ENCODE measurements at places on chromosomes 11 and 22. TPM values are rescaled to one million over a fixed set of nuclear protein-coding genes. Genes with fewer than 3 reads are reported as not detected.

GRCh38 chr22:31279821-31280505, 12.3 kb downstream of the PIK3IP1 start:
- no peak for DNase-seq

GRCh38 chr11:121337740-121338272, 45.2 kb downstream of the SC5D start:
- no peak for DNase-seq

DNA sequence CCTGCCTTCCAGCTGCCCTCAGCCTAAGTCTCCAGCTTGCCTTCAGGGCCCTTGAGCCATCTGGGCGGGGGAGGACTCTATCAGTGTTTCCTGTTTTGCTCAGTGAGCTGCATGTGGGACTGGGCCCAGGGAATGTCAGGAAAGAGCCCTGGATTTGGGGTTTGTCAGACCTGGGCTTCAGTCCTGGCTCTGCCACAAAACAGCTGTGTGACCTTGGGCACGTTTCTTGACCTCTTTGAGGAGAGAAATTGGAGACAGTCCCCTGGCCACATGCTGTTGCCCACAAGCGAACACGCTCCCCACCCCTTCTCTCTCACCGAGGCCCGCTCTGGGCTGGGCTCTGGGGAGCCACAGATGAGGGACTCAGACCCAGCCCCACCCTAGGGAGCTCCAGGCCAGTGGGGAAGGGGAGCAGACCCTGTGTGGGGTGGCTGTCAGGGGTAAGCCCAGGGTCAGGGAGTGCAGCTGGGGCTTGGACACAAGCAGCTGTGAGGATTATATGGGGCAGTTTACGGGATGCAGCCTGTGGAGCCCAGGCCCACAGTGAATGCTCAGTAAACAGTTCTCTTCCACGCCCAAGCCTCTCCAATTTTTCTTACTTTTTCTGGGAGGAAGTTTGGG, 12.3 kb downstream of the MYO7A start:
- no peak for DNase-seq

DNA sequence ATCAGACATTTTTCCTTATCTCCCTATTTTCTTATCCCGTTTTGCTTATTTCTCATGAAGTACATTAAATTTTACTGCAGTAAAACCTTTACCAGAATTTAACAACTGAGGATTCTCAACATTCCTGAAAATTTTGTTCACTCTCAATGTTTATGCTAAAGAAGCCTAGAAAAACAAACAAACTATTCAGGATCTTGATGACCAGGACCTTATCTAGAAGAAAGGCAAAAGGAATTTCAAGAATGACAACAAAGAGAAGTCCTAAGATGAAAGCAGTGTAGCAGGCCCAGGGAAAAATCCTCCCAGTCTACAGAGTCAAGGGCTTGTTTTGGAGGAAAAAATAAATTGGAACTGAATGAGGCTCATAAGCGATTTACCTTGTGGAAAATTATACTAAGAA, 283.3 kb upstream of the ARHGAP42 start:
- peak; percentile 68 for DNase-seq

DNA sequence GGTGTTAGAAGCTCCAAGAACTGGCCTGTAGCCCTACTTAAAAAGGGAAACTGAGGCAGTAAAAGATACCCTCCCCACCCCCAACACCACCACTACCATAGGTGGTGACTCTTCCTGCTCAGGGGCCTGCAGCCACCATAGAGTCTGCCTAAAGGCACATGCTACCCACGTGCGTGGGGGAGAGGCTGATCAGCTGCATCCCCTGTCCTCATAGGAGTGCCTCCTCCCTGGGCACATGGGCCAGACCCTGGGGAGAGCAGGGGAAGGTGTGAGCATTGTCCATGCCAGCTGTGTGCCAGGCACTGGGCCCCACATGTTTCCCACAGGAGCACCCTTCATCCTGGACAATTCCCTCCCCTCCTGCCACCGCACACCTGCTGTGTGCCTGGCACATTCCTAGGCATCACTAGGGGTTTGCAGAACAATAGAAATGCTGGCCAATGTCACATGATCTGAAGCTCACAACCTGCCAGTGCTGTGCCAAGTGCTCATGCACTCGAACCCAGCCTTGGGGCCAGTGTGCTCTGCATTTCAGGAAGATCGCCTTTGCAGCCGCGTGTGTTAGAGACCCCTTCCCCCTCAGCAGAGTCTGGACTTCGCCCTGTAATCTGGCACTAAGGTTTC, 41.7 kb upstream of the GCAT start:
- DNase-seq, result no peak

DNA sequence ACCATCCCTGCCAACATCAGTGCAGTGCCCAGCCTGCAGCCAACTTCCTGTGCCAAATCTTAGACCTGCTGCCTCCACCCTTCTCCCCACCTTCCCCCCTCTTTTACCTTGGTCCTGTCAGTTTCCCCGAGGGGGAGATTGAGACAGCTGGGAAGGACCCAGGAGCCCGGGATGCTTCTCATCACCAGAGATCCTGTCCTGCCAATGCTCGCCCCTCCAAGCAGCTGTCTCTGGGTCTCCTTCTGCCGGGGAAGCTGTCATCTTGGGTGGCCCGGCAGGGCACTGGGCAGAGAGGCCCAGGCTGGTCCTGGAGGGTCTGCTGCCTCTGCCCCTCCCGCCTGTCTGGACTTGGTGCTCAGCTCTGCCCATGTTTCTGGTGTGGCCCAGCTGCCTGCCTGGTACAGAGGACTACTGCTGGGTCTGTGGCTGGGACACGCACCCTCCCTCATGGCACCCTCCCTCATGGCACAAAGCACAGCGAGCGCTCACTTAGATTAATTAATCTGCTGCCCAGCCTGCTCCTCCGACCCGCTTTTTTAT, 60.4 kb upstream of the THY1 start:
- DNase-seq, result no peak

Gene PGR
- total RNA-seq, result 1.1 TPM

Gene LRRC32
- total RNA-seq, result 0.29 TPM

- no peak for DNase-seq
Observed at GRCh38 chr11:116989184-116989583, 109.0 kb downstream of the SIK3 start.

DNA sequence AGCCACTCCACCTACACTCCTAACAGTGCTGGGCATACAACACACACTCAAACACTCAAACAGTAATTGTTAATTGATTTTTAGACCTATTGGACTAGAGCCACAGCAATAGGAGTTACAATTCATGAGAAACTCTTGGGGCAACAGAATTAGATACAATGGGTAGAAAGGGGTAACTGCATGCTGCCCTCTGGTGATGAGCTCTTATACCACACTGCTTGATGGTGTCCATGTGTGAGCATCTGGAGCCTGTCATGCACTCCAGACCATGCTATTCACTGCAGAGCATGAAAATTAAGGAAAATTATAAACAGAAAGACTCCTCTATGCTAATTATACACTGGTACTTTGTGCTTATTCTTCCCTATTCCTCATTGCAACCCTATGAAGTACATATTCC, 975.5 kb upstream of the CCDC90B start:
- no peak for DNase-seq

GRCh38 chr22:25758316-25758715, 16.3 kb downstream of the MYO18B start:
- DNase-seq, result no peak

Gene OR51B5
- 31.4 TPM for total RNA-seq

- no peak for DNase-seq
Observed at GRCh38 chr11:12771875-12772274, 97.7 kb downstream of the TEAD1 start.

DNA sequence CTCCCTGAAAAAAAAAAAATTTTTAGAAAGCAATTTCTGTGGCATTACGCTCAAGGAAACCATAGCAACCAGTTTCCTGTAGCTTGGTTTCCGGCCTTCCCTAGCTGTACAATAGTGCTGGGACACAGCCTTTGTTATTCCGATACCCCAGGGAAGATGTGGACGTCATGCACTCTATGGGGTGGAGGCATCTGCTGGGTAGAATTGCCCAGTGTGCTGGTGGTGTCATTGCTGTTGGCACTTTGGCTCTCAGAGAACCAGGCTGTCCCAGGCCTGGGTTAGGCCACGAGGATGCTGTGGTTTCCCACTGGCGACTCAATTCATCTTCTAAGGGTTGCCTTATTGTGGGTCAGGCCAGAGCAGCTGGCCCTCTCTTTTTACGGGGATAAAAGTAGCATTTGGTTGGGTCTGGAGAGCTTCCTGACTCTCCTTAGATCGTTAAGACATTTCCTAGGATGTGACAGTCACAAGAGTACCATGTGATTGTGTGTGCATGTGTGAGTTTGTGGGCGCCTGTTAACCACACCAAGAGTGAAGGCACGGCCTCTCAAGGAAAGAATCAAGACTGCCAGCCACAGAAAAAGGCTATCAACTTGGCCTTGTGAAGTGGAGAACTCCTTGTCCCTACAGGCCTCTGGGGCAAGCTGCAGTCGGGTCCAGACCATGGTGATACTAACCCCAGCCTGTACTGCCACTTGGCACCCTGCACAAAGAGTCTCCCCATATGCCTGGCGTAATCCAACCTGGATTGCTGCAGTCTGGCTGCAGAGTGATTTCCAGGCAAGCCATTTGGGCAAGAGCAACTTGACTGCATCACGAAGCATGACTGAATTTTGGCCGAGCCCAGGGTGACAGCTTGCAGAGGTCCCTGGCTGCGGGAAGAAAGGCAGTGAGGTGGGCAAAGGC, 35.9 kb upstream of the NAV2 start:
- DNase-seq, result no peak

Gene CD3E
- not detected for total RNA-seq

Gene DGAT2
- total RNA-seq, result 11.3 TPM

DNA sequence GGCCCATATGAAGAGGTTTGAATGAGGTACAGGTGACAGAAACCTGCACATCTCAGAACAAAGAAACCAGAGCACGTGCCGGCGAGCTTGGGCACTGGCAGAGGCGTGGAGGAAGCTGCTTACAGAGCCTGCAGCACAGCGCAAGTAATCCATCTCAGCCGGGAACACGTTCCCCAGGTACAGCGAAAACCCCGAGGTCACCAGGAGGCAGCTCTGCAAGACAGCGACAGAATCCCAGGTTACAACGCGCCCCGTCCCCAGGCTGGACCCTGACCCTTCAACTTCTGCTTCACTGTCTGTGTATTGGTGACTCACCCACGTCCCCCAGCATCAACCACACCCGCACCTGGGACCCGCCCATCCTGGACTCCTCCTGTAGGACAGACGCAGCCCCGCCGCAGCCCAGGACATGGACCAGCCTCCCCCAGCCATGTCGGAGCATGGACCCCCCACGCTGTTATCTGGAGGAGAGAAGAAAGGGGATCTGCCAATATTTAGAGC, 2.2 kb downstream of the MLC1 start:
- no peak for DNase-seq

Gene KRTAP5-1
- not detected for total RNA-seq

Gene OR52A1
- total RNA-seq, result not detected

- DNase-seq, result peak; percentile 94
Observed at GRCh38 chr11:126115816-126116331, 53.2 kb upstream of the CDON start.

DNA sequence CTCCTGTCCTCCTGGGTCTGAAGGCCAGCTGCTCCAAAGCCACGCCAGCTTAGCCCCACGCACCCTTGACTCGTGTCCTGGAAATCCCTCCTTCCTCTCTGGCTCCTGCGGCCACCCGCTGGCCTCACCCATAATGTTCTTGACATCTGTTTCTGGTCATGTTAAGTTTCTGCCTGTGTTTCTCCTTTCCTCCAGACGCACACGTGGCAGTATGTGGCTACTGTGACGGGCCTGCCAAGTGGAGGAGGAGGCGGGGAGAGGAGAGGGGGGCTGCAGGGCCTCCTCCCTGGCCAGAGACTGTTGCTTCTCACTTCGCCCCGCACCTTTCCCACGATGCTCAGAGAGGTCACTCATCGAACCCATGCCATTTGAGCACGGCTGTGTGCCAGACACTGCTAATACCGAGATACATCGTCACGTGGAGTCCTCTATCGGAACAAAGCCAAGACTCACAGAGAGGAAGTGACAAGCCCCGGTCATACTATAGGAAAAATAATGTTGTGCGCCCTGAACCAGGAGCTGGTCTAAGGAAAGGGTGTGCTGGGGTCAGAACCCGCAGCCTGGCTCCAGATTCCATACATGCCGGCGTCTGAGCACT, 11.5 kb downstream of the C1QTNF6 start:
- no peak for DNase-seq

GRCh38 chr11:6402061-6402470, 11.8 kb downstream of the SMPD1 start:
- no peak for DNase-seq

- DNase-seq, result no peak
Observed at GRCh38 chr11:75786101-75786736, 17.6 kb downstream of the DGAT2 start.

DNA sequence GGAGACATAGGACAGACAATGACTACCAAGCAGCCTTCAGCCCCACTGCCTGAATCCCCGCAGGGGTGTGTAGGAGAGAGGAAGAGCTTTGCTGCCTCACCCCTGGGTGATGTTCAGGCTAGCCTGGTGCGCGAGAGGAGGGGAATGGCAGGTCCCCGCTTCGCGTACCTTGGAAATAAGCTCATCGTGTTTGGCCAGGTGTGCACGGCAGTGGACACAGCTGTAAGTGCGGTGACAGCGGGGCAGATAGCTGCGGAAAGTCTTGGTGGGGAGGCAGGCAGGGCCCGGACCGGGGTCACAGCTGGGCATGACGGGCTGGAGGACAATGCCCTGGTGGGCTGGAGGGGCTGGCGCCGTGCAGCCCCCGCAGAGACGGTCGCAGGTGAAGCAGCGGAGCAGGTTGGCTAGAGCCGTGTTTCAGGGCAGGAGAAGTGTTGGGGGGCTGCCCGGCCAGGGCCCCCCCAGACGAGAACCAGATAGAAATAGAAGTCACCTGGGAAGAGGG, 2.9 kb downstream of the YPEL4 start:
- no peak for DNase-seq

Gene OR6A2
- 0.43 TPM for total RNA-seq

Gene SMC1B
- total RNA-seq, result not detected

- no peak for DNase-seq
Observed at GRCh38 chr11:128416976-128417375, 170.4 kb downstream of the ETS1 start.

All from H4 (cell line).